ENCODE measurements at places on chromosomes 7 and 10. TPM values are rescaled to one million over a fixed set of nuclear protein-coding genes. Genes with fewer than 3 reads are reported as not detected.

The GIMAP7 gene
- 12.6 TPM for total RNA-seq

The TSPAN13 gene
- 6.4 TPM for total RNA-seq

The SPOCK2 gene
- total RNA-seq: 13.8 TPM

The AFAP1L2 gene
- 13.3 TPM for total RNA-seq

The DUSP5 gene
- total RNA-seq: 12.7 TPM

The TAS2R38 gene
- total RNA-seq: not detected

The MARVELD1 gene
- 97.9 TPM for total RNA-seq
